ENCODE measurements at places on chromosomes 6 and 20.

GRCh38 chr20:41509316-41510200 lies 108.6 kb downstream of the CHD6 start:
- no peak for DNase-seq

DNA sequence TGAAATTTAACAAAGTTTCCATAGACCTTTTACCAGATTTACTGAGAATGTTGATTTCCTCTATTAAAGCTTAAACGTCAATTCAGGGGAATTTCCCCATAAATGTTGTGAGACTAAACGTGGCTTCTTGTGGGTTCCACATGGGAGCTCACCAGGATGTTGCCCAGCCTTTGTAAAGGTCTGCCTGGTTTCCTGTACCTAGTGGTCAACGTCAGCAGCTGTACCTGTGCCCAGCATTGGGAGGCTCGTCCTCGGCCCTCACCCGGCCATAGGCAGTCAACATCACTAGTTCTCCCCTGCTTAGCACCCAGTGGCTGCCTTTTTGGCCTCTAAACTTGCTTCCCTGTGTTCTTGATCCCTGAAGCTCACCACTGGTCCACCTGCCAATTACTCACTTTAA lies 22.1 kb upstream of the CD83 start:
- DNase-seq: no peak

- DNase-seq: no peak
Observed at GRCh38 chr20:14117768-14118167, 122.5 kb downstream of the MACROD2 start.

DNA sequence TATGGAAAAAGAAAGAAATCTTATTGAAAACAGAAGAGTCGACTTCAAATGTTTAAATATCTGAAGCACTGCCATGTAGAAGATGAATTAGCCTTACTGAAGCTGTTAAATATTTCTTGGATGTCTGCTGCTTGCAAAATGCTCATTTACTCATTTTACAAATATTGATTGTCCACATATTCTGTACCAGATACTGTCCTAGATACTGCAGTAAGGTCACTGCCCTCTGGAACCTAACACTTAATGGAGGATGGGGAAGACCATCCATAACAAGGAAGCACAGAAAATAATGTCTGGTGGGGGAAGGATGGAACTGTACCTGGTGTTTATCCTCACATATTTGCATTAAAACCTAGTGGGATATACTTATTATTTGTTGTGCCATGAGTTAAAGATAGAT lies 99.0 kb downstream of the RCAN2 start:
- no peak for DNase-seq

DNA sequence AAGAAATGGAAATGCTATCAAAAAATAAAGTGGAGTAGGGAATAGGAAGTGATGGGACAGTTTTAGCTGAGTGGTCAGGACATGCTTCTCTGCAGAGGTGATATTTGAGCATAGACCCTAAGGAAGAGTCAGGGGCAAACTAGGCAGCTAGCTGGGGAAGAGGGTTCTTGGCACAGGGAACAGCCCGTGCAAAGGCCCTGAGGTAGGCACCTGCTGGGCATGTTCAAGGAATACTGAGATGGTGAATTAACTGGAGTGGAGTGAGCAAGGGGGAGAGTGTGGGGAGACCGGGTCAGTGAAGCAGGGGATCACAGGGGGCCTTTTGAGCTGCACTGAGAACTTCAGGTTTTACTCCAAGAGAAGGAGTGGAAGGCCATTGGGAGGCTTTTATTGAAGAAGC lies 7.5 kb upstream of the SIRPA start:
- no peak for DNase-seq

- peak; percentile 69 for DNase-seq
Observed at GRCh38 chr6:134729561-134729960, 220.3 kb downstream of the ALDH8A1 start.

GRCh38 chr6:91088515-91088914 lies 501.6 kb upstream of the MAP3K7 start:
- peak; percentile 82 for DNase-seq

DNA sequence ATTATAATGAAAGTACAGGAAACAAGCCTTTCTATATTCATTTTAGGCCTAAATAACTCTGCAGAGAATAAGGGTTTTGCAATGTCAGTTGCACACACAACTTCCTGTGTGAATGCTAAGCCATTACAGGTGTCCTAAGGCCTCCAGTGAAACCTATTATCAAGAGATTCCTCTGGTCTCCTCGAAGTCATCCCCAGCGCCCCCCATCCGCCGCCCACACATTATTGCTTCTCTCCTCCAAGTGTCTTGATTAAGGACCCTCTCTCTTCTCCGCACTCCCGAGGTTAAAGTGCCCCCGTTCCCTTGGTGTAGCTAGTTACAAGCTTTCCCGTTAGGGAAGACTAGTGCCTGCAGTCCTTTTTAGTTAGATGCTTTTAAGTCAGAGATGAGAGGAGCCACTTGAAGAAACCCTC lies 1.3 kb downstream of the HIVEP2 start:
- no peak for DNase-seq

DNA sequence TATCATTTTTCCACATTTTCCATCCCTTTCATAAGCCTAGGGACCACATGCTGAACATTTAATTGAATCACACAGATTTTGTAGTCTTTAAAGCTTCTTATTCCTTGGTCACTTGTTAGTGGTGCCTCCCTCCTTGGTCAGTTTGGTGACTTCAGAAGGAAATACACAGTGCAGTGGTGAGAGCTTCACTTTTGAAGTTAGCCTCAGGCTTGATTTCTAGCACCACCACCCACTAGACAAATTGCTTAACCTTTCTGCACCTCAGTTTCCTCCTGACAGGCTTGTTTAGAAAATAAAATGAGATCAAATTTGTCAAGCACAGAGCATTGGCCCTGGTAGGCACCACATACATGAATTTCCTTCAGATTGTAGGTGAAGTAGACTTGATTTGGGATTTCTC lies 91.7 kb downstream of the FOXO3 start:
- no peak for DNase-seq

DNA sequence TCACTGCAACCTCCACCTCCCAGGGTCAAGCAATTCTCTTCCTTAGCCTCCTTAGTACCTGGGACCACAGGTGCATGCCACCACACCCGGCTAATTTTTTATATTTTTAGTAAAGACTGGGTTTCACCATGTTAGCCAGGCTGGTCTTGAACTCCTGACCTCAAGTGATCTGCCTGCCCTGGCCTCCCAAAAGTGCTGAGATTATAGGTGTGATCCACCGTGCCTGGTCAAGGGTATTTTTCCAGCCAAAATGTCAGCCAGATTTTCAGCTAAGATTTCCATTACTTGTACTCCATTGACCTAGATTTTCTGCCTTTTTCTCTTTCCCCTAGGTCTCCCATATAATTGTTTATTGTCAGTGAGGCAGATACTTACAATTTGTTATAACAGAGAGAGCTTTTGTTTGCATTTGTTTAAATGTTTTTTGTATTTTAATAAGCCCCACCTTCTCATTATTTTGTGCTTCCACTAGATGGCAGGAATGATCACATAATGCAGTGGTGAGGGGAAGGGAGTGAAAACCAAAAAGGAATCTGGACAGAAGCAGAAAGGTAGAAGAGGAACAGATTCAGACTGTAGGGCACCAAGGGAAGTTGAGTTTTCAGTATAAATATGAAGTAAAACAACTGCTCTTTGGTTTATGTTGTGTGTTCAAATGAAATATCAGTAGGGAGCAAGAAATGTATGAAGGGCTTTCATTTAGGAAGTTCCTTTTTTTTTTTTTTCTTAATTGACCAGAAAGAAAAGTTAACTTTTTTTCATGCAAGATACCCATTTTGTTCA lies 29.7 kb downstream of the RPF2 start:
- peak; percentile 31 for DNase-seq

DNA sequence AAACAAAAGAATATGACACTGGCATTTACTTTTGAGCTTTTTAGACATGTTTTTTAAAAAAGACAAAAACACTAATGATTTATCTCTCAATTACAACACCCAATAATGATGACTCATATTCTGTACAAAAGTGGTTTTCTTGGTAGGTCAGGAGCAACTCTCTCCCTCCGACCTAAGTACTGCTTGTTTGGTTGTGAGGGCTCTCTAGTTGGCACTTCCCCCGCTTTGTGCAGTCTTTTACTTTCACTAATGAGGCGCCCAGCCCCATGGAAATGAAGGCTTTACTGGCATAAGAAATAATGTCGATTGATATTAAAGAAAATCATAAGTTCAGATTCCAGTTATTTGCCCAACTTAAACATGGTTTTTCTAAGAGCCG lies 1.3 kb downstream of the KPNA5 start:
- DNase-seq: no peak

DNA sequence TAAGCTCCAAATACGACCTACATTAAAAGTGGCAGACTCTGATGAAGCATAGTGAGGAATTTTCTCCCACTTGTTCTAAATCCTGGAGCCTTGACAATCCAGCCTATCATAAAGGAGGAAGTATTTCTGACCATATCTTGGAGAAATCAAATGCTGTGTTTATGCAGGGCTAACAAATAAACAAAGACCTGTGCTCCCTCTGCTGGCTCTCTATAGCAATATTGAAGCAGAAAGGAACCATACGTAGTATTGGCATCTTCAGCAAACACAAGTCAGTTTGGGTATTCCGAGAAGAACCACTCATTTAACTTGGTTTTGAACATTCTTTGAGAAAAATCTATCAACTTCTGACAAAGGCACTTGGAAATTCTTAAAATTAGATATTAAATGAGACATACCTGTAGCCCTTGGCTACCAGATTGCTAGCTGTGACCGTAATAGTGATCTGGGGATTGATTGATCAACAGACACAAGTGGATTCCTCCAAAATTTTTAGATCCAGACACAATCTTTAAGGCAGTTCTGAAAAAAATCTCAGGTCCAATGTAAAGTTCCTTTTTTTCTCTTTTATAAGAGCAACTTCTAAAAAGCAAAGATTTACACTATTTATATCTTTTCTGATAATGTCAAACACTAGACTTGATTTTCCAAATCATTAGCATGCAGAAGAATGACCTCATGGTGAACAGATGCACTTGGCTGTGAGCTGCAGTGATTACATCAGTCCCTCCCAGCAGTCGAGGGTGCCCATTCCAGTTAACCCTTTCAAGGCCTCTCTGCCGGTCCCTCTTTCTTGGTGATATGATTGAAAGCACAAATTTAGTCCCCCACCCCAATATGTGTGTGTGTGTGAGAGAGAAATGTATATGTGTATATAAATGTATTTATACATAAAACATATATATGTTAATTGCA lies 40.2 kb downstream of the INSM1 start:
- peak; percentile 87 for DNase-seq

DNA sequence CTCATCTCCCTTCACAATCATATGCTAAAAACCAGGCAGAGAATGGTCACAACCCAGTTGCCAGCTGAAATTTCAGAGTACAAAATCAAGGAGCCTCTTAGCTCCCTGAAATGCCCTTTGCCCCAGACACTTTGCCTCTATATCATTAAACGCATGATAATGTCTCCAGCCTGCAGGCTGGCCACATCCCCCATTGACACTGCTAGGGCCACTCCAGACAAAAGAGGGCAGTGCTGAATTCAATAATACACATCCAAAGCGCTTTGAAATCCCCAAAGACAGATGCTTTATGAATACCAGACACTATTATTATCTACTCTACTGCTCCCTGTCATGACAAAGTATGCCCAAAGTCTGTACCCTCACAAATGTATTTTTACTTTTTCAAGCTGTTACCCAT lies 348.3 kb upstream of the POU3F2 start:
- DNase-seq: no peak

- no peak for DNase-seq
Observed at GRCh38 chr6:22783931-22784330, 214.6 kb downstream of the HDGFL1 start.

DNA sequence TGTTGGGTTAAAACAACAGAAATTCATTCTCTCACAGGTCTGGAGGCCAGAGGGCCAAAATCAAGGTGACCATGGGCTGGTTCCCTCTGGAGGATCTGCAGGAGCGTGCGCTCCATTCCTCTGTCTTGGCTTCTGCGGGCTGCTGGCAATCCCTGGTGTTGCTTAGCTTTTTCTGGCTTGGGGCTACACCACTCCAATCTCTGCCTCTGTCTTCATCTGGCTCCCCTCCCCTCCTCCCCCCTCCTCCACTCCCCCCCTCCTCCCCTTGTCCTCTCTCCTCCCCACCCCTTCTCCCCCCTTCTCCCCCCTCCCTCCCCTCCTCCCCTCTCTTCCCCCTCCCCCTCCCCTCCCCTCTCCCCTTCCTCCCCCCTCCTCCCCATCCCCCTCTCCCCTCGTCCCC lies 321.3 kb upstream of the ARID1B start:
- no peak for DNase-seq

GRCh38 chr6:126341126-126341525 lies 1.2 kb downstream of the CENPW start:
- DNase-seq: no peak

GRCh38 chr20:23156170-23156841 lies 70.2 kb upstream of the CD93 start:
- DNase-seq: no peak

DNA sequence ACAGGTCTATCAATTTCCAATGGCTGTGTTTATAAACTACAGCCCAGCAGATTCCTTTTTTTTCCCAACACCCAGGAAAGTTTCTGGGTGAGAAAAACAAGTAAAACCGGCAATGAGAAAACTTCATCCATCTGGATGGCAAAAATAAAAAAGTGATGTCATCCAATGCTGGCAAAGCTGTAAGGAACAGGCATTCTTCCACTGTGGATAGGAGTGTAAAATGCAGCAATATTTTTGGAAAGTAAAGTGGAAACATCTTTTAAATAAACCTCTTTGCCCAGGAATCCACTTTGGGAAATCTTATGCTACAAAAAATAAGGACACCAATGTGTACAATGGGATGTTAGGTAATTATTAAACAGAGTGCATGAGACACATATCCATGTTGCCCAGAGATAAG lies 102.1 kb upstream of the NT5E start:
- no peak for DNase-seq

DNA sequence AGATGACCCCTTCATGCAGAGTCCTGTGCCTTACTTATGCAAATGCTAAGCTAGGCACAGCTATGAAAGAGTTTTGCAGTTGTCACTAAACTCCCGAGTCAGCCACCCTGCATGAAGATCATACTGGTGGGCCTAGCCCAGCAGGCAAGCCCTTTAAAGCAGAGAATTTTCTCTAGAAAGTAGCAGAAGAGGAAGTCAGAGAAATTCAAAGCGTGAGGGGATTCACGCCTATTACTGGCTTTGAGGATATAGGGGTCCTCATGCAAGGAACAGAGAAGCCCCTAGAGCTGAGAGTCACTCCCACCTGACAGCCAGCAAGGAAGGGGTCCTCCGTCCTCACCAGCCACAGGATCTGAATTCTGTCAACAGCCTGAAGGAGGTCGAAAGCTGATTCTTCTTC lies 54.6 kb downstream of the MYB start:
- DNase-seq: no peak

- peak; percentile 5 for DNase-seq
Observed at GRCh38 chr6:136582711-136583471, 32.7 kb upstream of the MAP7 start.

- DNase-seq: no peak
Observed at GRCh38 chr6:37052027-37052628, 46.7 kb downstream of the FGD2 start.

DNA sequence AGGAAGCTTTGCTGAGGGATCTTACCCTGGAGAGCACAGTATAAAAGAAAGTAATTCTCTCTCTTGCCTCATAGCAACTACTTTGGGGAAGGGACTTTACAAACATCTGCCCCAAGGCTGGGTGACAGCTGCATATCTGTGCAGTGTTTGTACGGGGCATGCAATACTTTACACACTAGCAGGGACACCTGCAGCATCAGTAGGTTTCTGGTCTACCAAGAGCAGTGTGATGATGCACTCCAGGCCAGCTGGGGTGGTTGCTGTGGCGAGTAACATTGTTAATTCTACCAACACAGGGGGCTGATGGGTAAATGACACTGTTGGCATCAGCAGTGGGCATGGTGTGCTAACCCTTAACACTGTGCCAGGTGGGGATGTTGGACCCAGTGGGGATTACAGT lies 48.0 kb downstream of the ADTRP start:
- no peak for DNase-seq

Measured in NCI-H446 (cell line).